NCI-H1417 treated with DMSO at 0.1 percent for 48 hours (cell line): ENCODE measurements at places on chromosomes 2 and 18.

GRCh38 chr18:47997338-47997780, 66.9 kb upstream of the SMAD2 start:
- DNase-seq = no peak

GRCh38 chr2:74017223-74017622, 32.5 kb downstream of the TET3 start:
- DNase-seq = no peak

DNA sequence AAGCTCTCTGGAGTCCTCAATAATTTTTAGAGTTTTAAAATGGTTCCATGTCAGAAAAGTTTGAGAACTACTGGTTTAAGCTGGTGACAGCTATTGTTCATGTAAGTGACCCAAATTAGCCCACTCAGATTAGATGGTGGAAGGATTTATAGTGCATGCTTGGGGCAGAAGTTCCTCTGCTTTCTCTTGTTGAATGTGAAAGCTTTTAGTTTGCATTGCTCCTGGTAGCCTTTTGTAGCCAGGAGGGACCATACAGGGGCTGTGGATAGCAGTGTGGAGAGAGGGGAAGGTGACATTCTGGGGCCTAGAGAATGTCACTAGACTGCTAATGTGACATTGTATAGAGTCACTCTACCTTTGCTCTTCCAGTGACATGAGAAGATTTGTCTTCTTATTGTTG, 40.3 kb upstream of the IGFBP5 start:
- DNase-seq = no peak

GRCh38 chr2:216130346-216130971, 21.3 kb downstream of the XRCC5 start:
- no peak for DNase-seq
